Kidney tubule cell (primary cell): ENCODE measurements at places on chromosomes 1 and 21.

DNA sequence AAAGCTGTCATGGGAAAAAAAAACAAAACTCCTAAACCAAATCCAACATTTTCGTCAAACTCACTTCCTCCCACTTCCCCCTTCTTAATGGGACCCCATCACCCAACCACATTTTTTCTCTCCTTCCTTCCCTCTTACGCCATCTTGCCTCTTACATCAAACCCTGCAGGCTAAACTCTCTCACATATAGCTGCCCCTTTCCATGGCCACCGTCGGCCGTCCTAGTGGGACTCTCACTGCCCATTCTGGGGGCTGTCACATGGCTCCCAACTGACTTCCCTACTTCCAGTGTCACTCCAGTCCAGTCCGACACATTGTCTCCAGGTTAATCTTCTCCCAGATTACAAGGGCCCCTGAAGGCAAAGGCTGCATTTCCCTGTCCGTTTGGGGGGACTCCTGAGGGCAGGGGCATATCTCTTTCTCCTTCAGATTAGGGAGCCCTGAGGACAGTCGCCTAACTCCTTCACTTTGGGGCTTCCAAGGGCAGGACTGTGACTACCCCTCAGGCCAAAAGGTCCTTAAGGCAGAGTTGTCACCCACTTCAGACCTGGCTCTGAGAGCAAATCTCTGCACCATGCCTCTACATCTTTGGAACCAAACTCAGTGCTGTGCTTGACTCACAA is 658 bp downstream of the UBXN11 start:
- no peak for DNase-seq

DNA sequence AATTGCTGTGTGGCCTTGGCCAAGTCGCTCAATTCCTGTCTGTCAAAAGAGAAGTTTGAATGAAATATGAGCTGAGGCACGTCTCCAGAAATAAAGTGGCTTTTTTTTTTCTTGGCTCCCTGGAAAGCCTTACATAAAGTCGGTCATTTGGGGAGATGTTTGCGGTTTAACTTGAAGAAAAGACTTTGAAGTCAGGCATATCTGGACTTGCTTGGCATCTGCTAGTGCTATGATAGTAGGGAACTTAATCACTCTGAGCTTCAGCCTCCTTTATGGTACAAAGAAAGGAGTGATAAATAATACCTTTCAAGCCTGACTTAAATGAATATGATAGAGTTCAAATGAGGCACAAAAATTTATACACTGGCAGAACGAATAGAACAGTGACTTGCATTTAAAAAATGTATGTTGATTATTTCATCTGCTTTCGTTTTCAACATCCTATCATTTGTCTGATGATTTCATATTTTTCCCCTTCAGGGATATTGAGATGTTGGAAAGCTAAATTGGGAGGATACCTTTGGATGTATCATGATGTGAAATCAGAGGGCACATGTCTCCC is 60.2 kb downstream of the FASLG start:
- no peak for DNase-seq

GRCh38 chr1:241250465-241250864 is 106.5 kb downstream of the RGS7 start:
- no peak for DNase-seq

- DNase-seq, result no peak
Observed at GRCh38 chr21:33396951-33397350, 6.3 kb upstream of the IFNGR2 start.

GRCh38 chr1:225995919-225996864 is 3.0 kb downstream of the SDE2 start:
- DNase-seq, result no peak

DNA sequence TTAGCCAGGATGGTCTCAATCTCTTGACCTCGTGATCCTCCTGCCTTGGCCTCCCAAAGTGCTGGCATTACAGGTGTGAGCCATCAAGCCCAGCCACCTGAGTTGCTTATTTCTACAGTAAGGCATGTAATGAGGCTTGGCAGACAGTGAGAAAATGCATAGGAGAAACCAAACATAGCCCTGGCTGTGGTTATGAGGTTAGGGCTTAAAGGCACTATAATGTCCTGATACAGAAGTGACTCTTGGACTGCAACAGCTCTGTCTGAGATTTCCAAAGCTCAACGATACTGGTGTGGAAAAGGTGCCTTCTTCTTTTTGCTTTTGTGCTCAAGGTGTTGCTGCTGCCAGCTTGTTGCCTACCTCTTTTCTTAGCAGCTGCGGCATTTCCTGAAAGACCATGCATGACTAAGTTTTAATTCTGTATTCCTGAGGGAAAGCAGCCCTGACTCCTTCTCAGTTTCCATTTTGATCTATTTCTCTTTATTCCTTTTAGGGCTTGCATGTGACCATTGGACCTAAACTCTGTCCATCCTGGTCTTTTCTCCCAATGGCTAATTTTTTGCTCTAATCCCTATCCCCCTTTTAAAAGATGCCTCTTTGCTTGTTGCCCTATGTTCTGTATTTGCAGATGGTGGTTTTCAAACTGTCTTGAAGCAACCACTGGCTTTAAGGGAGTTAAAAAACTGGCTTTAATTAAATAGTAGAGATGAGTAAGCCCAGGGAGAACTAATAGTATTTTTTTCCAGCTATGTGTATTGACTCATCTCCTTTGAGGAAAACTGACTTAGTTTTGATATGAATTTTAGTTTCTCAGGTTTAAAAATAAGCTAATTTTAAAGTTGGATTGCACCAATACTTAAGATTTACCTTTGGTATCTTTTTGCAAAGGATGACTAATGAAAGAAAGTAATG is 70.3 kb downstream of the KIF1B start:
- peak; percentile 31 for DNase-seq

DNA sequence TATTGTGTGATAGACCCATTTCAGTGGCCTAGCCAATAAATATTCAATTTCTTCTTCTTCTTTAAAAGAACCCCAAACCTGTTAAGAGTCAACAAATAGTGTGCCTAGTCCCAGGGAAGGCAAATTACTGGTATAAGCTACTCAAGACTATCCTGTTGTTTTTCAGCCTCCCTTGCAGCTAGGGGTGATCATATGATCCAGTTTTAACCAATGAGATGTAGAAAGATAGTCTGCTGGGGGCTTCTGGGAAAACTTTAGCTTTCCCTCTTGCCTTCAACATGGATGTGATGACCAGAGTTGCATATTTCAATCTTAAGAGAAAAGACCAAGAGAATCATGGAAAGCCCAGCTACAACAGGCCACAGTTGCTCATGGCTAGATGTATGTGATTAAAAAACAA is 4.7 kb upstream of the NUP210L start:
- DNase-seq, result no peak

DNA sequence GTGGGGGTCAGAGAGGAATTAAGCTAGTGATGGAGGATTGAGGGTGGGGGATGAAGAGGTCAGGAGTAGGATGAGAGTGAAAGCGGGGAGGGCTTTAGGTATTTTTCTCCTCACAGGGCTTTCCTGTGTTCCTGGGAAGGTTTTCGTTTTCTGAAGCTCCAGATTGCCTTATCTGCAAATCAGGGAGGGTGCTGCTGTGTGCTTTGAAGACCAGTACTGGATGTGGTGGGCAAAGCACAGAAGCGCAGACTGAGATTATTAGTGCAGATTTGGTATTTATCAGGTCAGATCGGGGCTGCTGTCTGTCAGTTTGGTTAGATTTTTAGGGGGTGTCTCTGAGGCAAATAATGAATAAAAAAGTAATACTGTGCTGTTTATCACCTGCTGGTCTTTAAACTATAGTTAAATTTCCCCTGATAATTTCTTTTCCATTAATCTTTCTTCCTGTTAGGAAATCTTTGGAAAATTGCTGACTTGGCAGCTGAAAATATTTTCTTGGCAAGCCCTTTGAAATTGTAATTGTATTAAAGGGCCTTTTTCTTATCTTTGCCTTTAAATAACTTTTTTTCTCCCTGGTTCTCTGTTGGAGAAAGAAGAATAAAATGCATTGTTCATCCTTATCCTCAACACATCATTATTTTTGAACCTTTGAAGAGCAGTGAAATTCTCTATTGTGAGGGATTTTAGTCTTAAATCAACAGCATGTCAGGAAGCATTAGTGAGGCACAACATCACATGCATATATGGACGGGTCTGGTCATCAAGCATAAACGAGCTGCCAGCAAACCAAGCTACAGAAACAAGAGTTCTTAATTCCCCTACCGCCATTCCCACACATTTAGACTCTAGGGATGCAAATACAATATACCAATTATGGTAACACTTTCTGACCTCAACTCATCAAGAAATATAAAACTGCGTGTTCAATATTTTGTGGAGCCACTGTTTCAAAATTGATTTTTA is 139.6 kb downstream of the S1PR1 start:
- no peak for DNase-seq
